ENCODE measurements at places on chromosomes 7 and 10.

DNA sequence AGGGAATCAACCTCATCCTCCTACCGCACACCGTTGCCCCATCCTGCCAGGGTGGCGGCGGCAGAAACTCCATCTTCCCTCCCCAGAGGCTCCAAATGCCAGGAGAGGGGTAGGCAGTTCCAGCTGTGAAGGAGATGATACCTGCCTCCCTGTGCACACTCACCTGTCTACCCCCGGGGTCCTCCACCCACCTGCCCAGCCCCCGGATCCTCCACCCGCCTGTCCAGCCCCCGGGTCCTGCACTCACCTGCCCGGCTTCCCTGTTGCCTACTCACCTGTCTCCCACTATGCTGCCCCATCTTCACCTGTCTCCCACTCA, 13.4 kb upstream of the DNAAF5 start:
- no peak for DNase-seq

GRCh38 chr7:34845666-34846361, 187.8 kb downstream of the NPSR1 start:
- DNase-seq: no peak

DNA sequence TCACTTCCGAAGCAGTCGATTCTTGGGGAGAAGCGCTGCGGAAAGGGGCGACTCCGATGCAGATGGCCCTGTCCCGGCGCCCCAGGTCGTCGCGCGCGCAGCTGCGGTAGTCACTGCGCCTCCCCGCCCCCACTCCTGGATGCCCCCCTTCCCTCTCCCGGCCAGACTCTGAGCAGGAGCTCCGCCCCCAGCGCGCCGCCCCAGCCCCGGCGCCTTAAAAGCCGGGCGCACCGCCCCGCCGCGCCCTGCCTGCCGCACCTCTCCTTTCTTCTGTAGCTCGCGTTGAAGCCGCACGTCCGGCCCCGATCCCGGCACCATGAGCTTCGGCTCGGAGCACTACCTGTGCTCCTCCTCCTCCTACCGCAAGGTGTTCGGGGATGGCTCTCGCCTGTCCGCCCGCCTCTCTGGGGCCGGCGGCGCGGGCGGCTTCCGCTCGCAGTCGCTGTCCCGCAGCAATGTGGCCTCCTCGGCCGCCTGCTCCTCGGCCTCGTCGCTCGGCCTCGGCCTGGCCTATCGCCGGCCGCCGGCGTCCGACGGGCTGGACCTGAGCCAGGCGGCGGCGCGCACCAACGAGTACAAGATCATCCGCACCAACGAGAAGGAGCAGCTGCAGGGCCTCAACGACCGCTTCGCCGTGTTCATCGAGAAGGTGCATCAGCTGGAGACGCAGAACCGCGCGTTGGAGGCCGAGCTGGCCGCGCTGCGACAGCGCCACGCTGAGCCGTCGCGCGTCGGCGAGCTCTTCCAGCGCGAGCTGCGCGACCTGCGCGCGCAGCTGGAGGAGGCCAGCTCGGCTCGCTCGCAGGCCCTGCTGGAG, at the start of gene INA:
Gene INA (plus strand): TSS at position 243 of the 817 bp plus-strand sequence. CDS start 74 bp downstream, at position 317.
- peak; percentile 88 for DNase-seq

GRCh38 chr10:87642988-87643387, 16.7 kb upstream of the PAPSS2 start:
- no peak for DNase-seq

GRCh38 chr7:51366930-51367613, 50.5 kb upstream of the COBL start:
- peak; percentile 63 for DNase-seq

GRCh38 chr10:74418285-74418872, 267.4 kb downstream of the ADK start:
- DNase-seq: no peak

- no peak for DNase-seq
These were observed 132.4 kb upstream of the FOXK1 start for GRCh38 chr7:4549681-4550080.

GRCh38 chr7:88201305-88201704, 18.5 kb downstream of the SRI start:
- DNase-seq: no peak

DNA sequence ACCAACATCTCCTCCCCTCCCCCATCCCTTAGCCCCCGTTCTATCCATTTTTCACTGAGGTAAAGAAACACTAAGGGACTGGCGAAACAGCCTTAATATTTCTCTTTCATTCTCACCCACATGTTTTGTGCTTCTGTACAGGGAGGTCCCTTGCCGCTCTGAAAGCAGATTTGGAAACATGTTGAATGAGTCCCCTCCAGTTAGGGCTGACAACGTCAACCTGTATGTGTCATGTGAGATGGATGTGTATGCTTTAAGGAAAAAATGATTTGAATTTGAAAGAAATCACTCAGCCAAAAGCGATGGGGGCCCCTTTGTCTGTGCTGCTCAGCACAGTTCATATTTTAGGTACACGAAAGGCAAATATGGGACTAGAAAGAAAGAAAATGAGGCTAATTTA, 314.3 kb upstream of the LRGUK start:
- DNase-seq: no peak

- DNase-seq: no peak
These were observed 7.8 kb upstream of the STRIP2 start for GRCh38 chr7:129426482-129426881.

GRCh38 chr7:23184709-23185359, 3.0 kb downstream of the NUP42 start:
- no peak for DNase-seq

- DNase-seq: no peak
These were observed 93.5 kb upstream of the LRRC4 start for GRCh38 chr7:128124786-128125185.

DNA sequence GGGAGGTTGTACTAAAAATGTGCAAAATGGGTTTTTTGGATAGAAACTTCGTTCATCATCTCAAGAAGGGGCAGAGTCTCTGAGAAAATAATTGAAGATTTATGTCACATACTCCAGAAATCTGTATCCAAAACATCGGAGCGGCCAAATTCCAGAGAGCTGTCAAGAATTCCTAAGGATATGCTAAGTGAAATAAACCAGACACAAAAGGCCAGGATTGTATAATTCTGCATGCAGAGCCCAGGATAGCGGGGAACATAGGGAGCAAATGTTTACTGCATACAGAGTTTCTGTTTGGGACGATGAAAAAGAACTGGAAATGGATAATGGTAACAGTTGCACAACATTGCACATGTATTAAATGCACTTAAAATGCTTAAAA, 224.2 kb upstream of the AUTS2 start:
- DNase-seq: no peak
